ENCODE measurements at places on chromosomes 11 and 22.
A peak's percentile ranks its signal among the peaks of the same experiment; 100 is the strongest.

- DNase-seq, result no peak
These were observed 3.5 kb downstream of the ZDHHC24 start for GRCh38 chr11:66542362-66542761.

DNA sequence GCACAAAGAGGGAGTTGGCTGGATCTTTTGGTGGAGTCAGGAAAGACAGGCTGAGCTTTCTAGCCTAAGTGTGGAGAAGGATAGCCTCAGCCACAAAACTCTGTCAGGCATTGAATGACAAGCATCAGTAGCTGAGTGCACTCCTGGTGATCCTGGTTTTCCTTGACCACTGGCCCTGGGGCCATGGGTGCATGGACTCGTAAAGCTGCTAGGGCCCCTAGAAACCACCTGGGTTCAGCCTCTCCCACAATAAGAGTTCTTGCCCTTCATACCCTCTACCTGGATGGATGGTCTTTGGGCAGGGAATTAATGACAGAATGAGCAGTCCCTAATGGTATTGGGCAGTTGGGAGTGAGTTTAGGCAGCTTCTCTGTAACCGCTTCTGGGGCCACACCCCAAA lies 22.9 kb downstream of the TUB start:
- DNase-seq, result no peak

DNA sequence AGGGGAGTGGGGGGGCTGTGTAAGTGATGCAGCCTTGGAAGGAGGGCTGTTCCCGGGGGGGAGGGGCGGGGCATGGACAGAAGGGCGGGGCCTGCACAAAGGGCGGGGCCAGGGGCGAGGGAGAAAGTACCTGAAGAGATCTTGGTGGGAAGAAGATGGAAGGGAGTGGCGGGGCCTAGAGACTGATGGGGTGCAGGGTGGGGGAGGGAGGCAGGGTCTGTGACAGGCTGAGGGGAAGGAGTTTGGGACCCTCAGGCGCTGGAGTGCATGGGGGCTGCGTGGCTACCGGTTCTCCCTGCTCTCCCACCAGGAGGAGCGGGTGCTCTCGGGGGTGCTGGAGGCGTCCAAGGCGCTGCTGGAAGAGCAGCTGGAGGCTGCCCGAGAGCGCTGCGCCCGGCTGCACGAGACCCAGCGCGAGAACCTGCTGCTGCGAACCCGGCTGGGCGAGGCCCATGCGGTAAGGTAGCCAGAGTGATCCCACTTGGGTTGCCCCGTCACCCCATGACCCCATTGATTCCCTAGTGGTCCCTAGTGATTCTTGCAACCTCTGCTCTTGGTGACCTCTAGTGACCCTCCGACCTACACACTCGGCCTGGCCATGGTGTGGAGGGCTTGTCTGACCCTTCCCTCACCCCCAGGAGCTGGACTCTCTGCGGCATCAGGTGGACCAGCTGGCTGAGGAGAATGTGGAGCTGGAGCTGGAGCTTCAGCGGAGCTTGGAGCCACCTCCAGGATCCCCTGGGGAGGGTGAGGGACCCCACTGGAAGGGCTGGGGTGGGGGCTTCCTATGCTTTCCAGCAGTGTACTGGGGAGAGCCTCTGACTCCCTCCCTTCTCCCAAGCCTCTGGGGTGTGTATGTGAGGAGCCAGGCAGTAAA lies 3.1 kb downstream of the CCDC88B start:
- no peak for DNase-seq

DNA sequence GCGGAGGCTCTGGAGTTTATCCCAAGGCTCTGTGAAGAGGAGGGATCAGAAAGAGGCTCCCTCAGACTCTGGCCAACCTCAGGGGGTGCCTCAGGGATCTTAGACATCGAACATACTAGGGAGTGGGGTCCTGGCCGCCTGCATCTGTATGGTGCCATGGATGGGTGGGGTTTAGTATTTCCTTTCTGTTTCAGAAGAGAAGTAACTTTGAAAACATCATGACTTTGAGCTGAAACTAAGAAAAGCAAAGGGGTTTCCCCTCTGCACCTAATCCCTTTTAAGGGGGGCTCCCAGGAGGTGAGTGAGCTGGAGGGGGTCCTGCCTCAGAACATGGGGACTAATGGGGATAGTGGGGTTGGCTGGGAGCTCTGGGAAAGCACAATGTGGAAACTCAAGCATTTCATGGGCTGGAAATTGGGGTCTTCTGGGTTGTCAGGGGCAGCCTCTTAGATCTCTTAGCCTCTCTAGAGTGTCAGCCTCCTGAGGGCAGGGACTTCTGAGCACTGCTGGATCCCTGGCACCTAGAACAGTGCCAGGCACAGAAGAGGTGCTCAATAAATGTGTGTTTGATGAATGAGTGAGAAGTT lies 11.8 kb upstream of the SSTR3 start:
- no peak for DNase-seq

GRCh38 chr11:118612378-118612777 lies 5.0 kb downstream of the PHLDB1 start:
- no peak for DNase-seq

GRCh38 chr11:65992056-65992455 lies 9.9 kb downstream of the EIF1AD start:
- DNase-seq, result no peak

- no peak for DNase-seq
These were observed 119.0 kb upstream of the FGF3 start for GRCh38 chr11:69938206-69938605.

- DNase-seq, result no peak
These were observed 3.0 kb downstream of the C11orf52 start for GRCh38 chr11:111921541-111922230.

DNA sequence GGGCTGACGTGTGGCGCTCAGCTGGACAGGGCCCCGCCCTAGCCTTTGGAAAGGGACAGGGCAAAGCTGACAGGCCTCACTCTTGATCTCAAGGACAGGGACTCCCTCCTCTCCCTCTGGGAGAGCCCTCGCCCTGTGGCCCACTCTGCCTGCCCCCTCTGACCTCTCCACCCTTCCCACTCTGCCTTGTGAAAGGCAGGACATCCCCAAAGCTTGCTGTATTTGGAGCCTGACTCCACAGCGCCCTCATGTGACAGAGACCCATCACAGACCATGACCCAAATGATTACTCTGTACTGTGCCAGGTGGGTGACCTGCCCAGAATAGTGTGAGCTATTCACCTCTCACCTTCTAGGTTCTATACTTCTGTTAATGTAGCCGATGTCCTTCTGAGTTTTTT lies 18.8 kb downstream of the P2RY2 start:
- no peak for DNase-seq

GRCh38 chr22:24819911-24820461 lies 14.0 kb downstream of the SGSM1 start:
- no peak for DNase-seq

DNA sequence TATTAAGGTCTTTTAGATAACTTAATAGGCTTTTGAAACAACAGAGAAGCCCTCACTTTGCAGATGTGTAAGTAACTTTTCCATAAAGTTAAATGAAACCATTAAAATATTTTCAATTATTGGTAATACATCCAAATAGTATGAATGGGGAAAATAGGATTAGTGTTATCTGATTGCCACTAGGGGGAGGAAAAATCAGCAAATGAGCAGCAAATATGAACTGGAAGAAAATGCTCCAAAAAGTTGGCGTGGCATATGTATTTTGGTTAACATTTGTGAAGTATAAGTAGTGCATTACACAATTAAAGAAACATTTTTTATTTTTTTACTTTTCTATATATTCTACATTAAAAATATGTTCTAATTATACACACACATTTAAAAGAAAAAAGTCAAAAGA lies 259.8 kb upstream of the ANO5 start:
- DNase-seq, result no peak

GRCh38 chr11:11667056-11667455 lies 45.3 kb upstream of the GALNT18 start:
- no peak for DNase-seq

GRCh38 chr11:23112987-23113886 lies 253.0 kb upstream of the CCDC179 start:
- DNase-seq, result peak; percentile 60

GRCh38 chr11:42620796-42621195 lies 691.0 kb upstream of the API5 start:
- no peak for DNase-seq

- DNase-seq, result no peak
These were observed 10.8 kb downstream of the FAM227A start for GRCh38 chr22:38645430-38645829.

GRCh38 chr22:39490135-39490798 lies 11.8 kb upstream of the MIEF1 start:
- DNase-seq, result no peak

DNA sequence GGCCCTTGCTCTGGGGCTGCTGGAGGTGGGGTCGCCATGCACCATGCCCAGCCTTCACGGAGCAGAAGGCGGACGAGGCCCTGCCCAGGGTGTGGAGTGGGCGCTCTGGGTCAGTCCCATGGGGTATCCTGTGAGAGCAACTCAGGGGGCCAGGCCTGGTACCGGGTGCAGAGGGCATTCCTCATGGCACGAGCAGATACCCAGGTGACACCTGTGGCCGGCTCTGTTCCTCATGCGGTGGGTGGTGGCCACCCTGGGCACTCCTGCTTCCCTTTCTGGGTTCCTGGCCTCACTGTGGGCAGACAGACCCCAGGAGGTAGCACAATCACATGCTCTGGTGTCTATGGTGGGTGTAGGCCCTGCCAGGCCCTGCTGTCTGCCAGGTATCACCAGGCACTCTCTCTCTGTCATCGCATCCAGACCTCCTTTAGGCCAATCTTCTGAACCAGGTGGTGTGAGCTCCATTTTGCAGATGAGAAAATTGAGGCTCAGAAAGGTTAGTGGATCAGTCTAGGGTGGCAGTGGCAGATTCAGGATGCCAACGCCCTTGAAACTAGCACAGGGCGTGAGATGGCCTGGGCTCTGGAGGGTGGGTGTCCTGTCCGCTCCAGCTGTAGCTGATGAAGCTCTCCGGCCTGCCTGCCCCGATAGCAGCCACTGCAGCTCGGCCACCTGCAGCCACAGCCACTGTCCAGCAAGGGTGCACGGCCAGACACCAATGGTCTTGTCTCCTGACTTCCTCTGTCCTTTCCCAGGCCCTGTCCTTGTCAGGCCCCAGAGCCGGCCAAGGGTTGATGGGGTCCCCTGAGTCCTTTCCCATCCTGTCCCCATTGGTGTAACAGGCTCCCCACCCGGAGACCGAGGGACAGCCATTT lies 15.1 kb downstream of the DGKZ start:
- DNase-seq, result no peak

- DNase-seq, result no peak
These were observed 187.7 kb downstream of the EFCAB6 start for GRCh38 chr22:43624144-43624998.

GRCh38 chr11:31640611-31641010 lies 131.0 kb downstream of the ELP4 start:
- DNase-seq, result no peak

DNA sequence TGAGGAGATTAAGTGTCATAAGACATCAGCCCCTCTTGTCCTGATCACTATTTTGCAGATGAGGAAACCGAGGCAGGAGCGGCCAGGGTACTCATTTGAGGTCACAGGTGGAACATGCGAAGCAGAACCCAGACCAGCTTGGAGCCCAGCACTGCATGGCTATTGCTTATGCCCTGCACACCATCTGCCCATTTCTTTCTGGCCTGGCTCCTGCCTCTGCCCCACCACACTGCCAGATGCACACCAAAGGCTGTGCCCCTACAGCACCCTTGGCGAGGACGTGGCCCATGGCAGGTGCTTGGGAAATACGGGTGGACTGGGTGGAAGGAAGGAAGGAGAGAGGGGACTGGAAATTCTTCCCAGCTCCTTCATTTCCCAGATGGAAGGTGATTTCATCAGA lies 222.9 kb downstream of the CTTN start:
- no peak for DNase-seq

- peak; percentile 95 for DNase-seq
These were observed 132.3 kb upstream of the C11orf58 start for GRCh38 chr11:16605894-16606783.

DNA sequence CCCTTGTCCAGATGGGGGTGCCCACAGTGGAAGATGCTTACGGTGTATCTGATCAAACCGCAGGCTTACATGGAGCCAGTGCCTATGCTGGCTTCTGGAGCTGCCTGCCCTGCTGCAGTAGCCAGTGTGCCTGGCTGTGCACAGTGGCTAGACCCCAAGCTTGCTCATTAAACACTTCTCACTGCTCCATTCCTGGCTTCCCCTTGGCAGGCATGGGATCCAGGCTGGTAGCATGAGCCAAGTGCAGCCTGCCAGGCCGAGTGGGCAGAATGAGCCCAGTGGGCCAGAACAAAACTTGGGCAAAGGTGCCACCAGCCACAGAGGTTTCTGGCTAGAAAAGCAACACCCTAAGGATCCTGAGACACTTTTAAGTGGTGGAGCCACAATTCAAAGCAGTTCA lies 55.4 kb upstream of the B3GNT6 start:
- DNase-seq, result no peak

GRCh38 chr11:111114091-111114490 lies 131.4 kb upstream of the POU2AF2 start:
- no peak for DNase-seq

DNA sequence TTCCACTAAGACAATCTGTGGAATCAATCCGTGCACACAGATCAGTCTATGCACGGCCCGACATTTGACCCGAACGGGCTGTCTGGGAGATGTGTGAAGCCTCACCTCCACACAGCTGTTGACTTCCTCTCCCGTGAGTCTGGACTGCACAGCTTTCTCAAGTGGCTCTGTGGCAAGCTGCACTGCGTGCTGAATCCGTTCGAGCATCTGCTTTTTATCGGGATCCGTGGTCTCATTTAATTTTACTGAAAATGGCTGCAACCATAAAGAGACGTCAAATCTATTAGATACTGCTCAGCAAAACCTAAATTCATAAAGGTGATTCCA lies 19.3 kb downstream of the CARS1 start:
- no peak for DNase-seq

DNA sequence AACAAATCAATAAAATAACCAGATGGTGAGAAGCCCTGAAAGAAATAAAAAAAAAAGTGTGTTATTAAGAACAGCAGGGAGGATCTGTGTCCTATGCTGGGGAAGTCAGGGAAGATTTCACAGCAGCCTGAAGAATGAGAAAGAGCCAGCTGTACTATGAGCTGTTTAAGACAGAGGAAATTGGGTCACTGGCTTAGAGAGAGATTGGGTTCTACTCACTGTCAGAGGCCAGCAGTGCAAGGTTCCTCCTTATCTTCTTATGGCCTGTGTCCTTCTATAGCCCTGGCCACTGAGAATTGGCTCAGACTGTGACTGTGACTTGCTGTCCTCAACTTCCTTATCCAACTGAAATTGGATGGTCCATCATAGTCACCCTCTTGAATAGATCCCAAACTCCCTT lies 54.8 kb upstream of the FDX1 start:
- DNase-seq, result no peak

- DNase-seq, result peak; percentile 1
These were observed 148.1 kb downstream of the DYNC2H1 start for GRCh38 chr11:103257360-103257759.

Measured in left kidney (tissue), 8 donors.